ENCODE measurements at places on chromosomes 6 and 20.

- no peak for DNase-seq
These were observed 103.8 kb downstream of the NRSN1 start for GRCh38 chr6:24229696-24230405.

GRCh38 chr6:134123666-134124208, 71.3 kb upstream of the SLC2A12 start:
- DNase-seq: peak; percentile 64

DNA sequence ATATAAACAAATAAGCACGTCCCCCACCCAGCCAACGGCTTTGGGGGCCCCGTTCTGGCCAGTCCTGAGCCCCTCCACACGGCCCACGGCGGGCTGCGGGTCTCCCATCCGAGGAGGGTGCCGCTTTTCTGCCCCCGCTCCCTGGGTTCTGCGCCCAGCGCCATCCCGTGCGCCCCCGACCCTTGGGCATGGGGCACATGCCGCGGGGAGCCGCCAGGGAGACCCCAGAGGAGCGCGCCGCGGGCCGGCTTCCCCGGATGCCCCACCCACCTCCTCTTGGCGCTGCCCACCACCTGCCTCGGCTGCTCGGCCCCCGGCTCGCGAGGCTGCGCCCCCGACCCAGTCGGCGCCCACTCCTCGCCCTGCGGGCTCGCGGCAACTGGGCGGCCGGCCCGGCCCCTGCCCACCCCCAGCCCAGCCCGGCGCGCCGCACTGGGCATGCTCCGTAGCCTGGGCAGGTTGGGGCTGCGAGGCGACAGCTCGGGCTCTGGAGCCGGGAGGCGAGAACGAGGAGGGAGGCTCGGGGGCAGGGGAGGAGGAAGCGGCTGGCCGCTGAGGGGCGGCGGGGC, 570 bp upstream of the PLCB4 start:
- DNase-seq: no peak

DNA sequence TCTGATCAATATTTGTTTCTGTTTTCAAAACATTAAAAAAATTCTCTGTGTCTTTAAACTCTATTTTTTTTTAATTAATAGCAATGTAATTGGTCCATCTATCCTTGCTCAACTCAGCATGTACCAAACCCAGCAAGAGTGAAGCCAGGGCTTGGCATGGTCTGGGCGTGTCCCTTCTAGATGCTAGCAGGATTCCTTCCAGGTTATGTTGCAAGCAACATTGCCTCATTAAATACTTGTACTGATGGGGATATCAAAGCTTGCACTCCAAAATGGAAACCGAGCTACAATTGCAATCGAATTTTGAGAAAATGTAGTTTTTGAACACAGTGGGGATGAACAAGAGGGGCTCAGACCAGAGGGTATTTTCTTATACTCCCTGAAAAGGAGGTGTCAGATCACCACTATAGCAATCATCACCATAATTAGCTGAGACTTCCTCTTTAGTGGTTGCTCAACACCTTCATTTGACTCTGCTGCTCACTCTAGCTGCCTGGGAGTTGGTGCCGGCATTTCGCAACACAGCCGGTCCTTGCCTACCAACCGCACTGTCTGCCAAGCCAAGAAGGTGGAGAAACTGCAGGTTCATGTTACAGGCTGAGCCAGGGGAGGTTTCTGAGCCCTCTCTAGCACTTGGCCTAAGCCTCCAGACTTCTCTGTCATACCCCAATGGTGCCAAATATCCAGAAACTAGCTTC, 67.8 kb upstream of the RALGAPA2 start:
- no peak for DNase-seq

DNA sequence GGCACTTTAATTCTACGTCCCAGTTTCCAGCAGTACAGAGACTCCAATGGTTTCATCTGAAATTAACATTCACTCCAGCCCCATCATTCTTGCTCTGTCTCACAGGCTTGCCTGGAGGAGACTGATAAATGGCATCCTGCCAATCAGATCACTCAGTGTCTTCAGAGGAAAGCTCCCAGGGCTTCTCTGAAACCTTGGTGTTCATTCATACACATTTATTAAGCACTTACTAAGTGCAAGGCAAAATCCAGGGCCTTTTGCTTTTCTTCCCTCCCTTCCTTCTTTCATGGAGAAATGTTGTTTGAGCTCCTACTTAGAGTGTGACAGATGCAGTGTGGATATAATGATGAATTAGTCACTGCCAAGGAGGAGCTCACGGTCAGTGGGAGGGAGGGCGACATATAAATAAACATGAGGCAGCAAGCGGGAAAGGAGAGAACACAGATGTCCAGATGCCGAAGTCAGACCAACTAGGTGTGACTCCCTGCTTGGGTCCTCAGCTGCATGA, 106.7 kb upstream of the DTNBP1 start:
- DNase-seq: no peak

- DNase-seq: no peak
These were observed 93.5 kb downstream of the ADGRG6 start for GRCh38 chr6:142395266-142395665.

- no peak for DNase-seq
These were observed 75.5 kb downstream of the PTPN1 start for GRCh38 chr20:50585678-50586077.

DNA sequence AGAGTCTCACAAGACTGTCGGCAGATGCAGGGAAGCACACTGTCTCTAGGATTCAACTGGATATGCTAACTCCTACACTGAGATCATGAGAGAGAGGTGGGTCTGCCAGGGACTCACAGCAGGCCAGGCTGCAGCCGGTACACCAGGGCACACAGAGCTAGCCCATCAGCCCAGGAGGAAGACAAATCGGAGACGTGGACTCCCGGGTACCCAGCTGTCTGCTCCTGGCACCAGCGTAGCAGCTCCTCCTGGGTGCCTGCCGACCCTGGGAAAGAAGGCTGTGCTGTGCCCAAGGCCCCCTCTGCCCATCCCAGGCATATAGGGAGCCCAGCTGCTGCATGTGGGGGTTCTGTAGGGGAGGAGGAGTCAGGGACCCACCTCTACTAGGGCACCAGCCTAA, 7.0 kb downstream of the MICAL1 start:
- DNase-seq: no peak

DNA sequence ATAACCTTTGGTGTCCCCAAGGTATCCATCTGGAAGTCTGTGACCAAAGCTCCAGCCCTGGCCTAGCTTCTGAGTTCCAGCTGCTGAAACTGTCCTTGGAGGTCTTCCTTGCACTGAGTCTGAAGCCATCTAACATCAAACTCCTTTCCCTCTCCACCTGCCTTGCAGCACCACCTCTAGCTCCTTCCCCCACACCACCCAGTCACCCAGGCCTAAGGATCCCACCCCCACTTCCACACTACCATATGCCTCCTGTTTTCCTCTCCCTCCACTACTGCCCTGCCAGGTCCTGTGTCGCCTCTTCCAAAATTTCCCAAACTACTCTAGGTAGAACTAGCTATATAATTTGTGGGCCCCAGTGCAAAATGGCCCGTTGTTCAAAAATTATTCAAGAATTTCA, 10.8 kb upstream of the MATN4 start:
- no peak for DNase-seq

Measured in AG09309 (cell line).